Stimulated activated CD4-positive, alpha-beta T cell treated with anti-CD3 and anti-CD28 coated beads, Interleukin-1b, Interleukin-23, amount 100 ng/mL, for 4 hours (primary cell): ENCODE measurements at places on chromosomes 2 and 18.

DNA sequence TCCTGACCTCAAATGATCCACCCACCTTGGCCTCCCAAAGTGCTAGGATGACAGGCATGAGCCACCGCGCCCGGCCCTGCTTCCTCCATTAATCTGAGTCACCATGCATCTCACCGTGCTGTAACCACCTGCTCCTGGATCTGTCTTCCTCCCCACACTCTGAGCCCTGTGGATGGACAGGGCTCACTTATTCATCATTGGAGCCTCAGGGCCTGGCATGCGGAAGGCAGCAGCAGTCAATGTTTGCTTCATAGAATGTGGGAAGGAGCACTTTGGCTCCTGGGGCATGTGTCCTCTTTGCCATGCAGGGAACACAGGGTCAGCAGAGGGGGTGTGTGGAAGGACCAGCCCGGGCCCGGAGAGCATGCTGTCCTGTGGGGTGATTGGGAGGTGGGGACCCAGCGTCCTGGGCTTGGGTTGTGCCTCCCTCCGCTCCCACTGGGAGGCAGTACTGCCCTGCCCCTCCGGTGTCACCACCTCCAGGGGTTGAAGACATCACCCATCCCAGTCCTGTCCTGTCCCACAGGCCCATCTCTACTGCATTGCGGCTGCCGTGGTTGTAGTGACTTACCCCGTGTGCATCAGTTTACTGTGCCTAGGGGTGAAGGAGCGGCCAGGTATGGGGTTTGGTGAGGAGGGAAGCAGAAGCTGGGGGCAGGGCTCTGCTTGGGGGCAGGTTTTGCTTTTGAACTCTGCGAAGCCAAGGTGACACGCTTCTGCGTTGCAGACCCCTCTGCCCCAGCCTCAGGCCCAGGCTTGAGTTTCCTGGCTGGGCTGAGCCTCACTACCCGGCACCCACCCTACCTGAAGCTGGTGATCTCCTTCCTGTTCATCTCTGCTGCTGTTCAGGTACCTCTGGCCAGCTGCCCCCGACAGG, 11.5 kb downstream of the MFSD2B start:
- no peak for DNase-seq

- DNase-seq: no peak
Measured at GRCh38 chr18:71673498-71673897, 870.6 kb downstream of the CBLN2 start.

DNA sequence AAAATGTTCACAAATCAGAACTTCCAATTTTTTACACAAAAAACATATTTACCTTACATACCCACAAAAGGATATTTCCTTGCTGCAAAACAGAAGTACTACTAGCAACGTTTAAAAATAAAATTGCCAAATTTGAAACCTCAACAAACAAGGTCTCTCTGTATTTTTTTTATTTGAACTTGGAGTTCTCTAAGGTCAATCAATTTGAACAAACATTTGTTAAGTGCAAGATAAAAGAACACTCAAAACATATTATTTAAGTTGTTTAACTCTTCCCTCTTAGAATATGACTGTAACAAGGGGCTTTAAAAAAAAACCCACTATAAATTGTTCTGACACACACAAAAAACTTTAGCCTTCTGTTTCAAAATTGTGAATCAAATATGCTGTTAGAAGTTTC, 29.6 kb downstream of the PNO1 start:
- no peak for DNase-seq

DNA sequence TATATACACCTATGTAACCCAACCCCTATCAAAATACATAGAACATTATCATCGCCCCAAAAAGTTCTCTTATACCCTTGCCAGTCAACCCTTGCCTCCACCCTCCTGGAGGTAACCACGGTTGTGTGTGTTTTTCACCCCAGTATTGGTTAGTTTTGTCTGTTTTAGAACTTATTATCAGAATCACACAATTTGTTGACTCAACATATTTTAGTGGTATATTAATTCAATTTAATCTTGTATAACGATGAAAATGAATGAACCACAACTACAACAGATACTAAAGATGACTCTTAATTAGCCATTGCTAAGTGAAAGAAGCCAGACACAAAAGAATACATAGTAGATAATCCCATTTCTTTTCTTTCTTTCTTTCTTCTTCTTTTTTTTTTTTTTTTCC, 19.3 kb downstream of the ACOXL start:
- no peak for DNase-seq
